ENCODE measurements at places on chromosomes 3 and 15. TPM values are rescaled to one million over a fixed set of nuclear protein-coding genes. Genes with fewer than 3 reads are reported as not detected.

Gene FSIP1
- total RNA-seq: 0.69 TPM

Gene ZNF710
- total RNA-seq: 9.0 TPM

Gene SLC22A14
- under 0.01 TPM for total RNA-seq

Gene TM6SF1
- 19.7 TPM for total RNA-seq

Gene PLA2G4E
- total RNA-seq: not detected

Gene SST
- not detected for total RNA-seq

Gene ITIH1
- total RNA-seq: not detected

Gene BTLA
- not detected for total RNA-seq

Gene ATP8B4
- total RNA-seq: 1.5 TPM

Gene DUOX2
- total RNA-seq: not detected
